ENCODE measurements at places on chromosomes 1 and 21.

- peak; percentile 67 for DNase-seq
Observed at GRCh38 chr1:226677027-226678020, 61.8 kb downstream of the ITPKB start.

DNA sequence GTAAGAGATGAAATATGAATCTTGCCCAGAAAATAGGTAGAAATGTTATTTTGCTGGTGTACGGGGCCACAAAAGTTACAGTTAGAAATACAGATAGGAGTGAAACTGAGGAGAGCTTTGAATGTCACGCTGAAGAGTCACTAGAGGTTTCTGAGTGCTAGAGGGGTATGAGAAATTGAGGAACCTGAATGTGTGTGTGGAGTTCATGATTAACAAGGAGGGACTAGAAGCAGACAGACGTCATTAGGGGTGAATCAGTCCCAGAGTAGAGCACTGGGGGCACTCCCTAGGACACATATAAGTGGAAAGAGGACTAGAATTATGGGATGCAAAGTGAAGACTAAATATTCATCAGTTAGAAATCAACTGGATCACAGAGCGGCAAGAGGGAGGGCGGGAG, 188.9 kb upstream of the MAP1LC3C start:
- DNase-seq = no peak

DNA sequence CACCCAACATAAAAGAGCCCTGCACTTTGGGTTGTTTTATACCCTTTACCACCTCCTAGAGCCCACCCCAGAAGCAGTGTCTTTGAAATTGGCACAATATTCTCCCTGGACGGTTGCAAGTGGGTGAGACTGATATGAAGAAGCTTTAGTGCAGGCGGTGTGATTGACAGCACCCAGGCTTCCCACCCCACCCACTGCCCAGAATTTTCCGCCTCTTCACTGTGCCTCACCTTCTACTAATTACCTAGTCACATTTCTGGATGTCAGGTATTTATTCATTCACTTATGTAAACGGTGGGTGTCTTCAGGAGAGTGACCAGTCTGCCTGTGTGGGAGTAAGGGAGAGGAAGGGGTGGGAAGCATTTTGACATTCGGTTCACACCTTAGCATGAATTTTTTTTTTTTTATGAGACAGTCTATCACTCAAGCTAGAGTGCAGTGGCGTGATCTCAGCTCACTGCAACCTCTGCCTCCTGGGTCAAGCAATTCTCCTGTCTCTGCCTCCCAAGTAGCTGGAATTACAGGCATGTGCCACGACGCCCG, 1.7 kb upstream of the FAM89A start:
- no peak for DNase-seq

DNA sequence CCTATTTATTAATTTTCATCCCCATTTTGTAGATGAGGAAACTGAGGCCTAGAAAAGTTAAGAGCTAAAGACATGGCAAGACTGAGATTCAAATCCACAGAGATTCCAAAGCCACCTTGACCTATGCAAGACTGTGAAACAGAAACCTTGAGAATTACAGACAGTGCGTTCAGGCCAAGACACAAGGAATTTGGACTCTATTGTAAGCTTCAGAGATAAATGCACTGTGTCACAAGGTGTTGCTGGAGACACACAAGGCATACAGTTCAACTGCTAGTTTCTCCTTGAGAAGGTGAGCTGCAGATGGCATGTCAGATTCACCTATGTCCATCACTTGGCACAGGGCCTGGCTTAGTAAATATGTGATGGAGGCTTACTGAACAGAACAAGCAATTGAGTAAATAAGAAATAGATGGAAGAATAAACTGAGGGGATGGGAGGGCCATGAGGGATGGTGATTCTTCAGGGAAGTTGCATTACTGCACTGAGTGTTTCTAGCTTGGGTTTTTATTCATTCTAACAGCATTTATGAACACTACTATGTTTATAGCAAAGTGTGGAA, 215.0 kb downstream of the DAB1 start:
- DNase-seq = no peak

- DNase-seq = no peak
Observed at GRCh38 chr1:58893257-58893869, 109.5 kb upstream of the JUN start.

GRCh38 chr1:182990413-182991144, 32.6 kb upstream of the LAMC1 start:
- no peak for DNase-seq

DNA sequence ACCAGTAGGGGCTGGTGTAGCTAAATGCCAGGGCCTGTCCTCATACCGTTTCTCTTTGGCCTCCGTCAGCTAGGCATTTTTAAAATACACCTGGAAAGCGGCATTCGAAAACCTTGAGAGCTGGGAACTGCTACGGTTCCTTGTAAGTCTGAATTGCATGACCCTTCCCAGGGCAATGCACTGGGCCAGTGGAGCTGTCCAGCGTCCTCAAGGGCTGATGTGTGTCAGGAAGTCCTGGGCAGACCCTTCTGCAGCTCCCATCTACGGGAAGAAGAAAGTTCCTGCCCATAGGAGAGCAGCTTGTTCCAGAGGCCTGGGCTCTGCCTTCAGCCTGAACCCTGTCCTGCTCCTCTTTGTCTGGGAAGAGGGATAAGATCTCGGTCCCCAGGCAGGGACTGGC, 34.1 kb downstream of the UBASH3A start:
- no peak for DNase-seq

- DNase-seq = no peak
Observed at GRCh38 chr1:39825432-39825941, 36.8 kb upstream of the BMP8B start.

DNA sequence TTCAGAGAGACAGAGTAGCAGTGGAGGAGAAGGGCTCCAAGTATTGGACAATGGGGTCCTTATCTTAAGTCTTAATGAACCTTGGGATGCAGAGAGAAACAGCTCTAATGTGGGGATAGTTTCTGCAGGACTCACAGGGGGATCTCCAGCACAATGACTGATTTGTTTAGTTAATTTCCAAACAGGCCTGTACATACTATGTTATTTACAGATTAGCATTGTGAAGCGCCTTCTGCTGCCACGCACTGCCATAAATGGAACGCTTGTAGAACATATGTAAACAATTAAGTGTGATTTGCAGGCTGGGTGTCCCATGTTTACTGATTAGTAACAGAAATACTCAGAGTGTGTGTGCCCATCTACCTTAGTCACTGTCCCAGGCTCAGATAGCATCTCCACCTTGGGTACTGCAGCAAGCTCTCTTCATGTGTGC, 56.1 kb downstream of the NTPCR start:
- DNase-seq = no peak

- DNase-seq = no peak
Observed at GRCh38 chr1:236343246-236343870, 50.7 kb upstream of the EDARADD start.

- DNase-seq = no peak
Observed at GRCh38 chr1:177857285-177857684, 112.6 kb downstream of the SEC16B start.

DNA sequence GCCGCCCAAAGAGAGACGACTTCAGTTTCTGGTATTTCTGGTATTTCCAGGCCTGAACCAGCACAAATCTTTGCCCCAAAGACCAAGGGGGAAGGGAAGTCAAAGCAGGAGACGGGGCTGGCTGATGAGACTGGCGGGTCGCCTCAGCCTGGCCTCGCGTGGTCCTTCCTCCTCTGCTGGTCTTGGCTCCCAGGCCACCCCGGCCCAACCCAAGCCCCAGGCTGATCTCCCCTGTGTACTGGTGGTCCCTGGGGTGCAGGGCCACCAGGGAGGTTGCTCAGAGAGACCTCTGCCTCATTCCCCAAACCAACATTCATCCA, 19.9 kb downstream of the WNT4 start:
- DNase-seq = no peak

GRCh38 chr1:220182656-220183055, 88.7 kb downstream of the IARS2 start:
- DNase-seq = no peak

DNA sequence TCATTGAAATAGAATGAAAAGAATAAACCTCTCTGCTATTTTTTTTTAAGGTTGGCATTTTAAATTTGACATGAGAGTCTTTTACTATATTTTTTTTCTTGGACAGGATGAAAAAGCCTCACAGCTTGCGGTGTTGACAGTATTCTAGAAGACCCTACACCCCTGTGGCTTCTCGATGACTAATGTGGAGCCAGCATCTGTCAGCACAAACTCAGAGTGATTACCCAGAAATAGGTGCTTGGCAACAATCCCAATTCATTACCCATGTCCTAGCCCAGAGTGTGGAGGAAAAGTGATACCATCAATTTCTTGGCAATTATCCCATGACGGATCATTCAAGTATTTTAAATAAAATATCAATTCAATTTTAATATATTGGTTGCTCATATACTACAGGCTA, 186.8 kb upstream of the MAP1LC3C start:
- DNase-seq = no peak

GRCh38 chr1:56901716-56902115, 47.1 kb downstream of the C8A start:
- no peak for DNase-seq

- DNase-seq = no peak
Observed at GRCh38 chr1:42861014-42861399, 14.6 kb downstream of the ZNF691 start.

DNA sequence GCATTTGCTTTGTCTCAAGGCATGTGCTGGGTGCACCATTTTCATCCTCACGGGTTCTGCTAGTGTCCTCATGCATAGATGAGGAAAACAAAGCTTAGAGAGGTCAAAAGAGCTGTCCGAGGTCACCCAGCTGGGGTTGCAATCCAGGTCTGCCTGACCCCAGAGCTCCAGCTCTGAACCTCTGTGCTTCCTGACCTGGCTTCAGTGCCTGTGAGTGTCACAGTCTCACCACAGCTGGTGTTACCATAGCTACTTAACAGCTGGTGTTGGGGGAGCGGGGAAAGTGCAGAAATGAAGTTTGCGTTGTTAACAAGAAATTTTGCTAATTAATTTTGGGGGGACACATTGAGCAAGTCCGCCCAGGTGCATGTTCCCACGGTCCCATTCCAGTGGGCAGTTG, 328.5 kb downstream of the KIF26B start:
- no peak for DNase-seq

- no peak for DNase-seq
Observed at GRCh38 chr1:162822391-162823200, 32.1 kb downstream of the HSD17B7 start.

DNA sequence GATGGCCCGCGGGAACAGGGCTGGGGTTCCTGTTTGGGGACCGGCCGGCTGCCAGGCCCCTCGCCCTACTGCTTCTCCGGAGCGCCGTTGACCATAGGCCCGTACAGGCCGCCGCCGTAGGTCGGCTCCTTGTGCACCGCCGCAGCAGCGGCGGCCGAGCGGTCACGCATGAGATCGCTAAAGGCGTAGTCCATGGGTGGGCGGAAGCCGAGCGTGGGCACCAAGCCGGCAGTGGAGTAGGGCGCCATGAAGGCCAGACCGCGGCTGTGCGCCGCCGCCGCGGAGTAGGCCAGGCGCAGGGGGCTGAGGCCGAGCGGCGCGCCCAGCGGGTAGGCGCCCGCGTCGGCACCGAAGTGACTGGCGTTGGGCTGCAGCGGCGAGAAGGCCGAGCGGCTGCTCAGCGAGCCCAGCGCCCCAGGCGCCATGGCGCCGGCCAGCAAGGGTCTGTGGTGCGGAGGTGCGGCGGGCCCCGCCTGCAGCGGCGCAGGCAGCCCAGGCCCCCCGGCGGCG, 4.6 kb downstream of the DMRTA2 start:
- no peak for DNase-seq

DNA sequence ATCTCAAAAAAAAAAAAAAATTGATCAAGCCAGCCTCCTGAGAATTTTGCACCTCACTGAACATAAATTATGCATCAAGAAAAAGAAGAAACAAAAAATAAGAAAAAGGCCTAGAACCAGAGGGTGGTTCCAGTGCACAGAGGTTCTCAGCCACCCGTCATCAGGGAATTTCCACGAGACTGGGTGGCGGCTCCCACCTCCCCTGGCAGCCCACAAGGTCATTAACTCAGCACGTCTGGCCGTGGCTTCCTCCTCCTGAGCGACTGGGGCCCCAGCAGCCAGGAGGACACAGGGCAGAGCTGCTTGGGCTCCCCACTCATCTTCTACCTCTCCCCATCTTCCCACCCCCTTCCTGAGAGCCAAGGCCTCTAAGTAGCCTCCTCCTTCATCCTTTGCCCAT, 15.7 kb upstream of the TMEM51 start:
- no peak for DNase-seq

DNA sequence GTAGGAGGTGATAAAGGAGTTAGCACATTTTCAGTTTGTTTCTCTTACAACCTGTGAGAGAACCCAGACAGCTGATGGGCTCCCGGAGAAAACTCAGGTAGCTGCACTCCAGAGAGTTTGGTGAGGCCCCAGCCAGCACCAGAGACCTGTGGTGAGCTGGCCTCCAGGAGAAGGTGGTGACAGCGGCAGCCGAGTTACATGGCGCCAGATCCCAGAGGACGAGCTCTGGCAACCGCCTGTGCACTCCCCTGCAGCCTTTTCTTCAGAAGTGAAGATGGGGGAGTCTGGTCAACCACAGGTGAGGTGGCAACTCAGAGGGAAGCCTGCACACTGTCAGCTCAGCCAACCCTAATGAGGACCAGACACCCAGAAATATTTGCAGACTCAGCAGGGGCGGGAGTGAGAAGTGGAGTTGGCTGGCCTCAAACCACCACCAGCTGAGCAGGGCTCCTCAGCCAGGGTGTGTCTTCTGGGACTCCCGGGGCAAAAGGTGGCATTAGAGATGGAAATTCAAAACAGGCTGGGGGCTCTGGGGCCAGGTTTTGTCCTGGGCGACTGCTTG, 209.7 kb downstream of the SETD4 start:
- no peak for DNase-seq

GRCh38 chr1:37553598-37553926, 531 bp downstream of the SNIP1 start:
- no peak for DNase-seq

GRCh38 chr1:46652321-46653100, 15.7 kb downstream of the ATPAF1 start:
- no peak for DNase-seq

DNA sequence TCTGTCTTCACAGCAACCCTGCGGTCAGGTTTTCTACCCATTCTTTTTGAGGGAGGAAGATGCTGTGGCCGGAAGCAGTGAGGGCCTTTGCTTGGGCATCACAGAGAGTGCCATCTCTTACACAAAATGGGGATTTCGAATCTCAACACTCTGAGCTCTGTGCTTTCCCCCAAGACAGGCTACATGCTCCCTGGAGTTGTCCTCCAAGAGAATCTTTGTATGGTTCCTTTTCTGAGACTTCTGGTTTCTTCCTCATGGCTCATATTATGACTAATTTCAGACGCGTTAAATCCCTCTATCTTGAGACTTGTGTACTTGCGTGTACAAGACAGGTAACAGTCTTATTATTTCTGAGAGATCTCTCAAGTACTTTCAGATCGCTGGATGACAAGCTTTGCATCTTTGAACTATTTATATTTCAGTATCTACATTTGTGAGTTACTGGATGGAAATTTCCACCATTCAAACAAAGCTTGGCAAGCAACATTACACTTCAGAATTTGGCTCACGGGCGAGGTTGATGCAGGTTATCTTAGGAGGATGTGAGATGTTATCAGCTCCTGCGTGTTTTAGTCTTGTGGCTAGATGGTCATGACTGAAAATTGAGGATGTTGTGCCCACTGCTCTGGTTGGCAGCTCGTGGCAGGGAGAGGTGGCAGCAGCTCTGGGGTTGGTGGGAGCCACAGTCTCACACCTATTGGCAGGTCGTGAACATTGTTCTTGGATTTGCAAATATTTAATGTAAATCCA, 19.4 kb downstream of the ABCG1 start:
- peak; percentile 46 for DNase-seq

- no peak for DNase-seq
Observed at GRCh38 chr1:60073605-60074278, at the start of gene C1orf87. C1orf87 (minus strand) TSS chr1:60073770; CDS start chr1:60072643, 1,127 bp downstream.
